Activated CD8-positive, alpha-beta memory T cell treated with anti-CD3 and anti-CD28 coated beads for 1 hour (primary cell): ENCODE measurements at places on chromosomes 6 and 20.

DNA sequence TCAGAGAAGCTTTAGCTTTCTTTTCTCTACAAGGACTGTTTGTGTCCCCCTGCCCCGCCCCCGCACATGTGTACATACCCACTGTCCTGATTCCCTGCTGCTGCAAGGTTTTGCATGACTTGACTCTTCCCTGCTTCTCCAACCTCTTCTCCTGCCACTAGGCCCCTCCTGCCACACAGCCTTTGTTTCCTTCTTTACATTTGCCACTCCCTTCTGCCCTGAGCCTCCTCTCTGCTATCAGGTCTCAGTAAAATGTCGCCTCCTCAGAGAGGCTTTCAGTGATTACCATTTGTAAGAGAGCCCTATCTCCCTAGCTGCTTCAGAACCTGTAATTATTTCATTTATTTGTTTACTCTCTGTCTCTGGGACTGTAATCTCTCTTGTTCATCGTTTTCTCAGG is 56.4 kb upstream of the VSTM2L start:
- no peak for DNase-seq

DNA sequence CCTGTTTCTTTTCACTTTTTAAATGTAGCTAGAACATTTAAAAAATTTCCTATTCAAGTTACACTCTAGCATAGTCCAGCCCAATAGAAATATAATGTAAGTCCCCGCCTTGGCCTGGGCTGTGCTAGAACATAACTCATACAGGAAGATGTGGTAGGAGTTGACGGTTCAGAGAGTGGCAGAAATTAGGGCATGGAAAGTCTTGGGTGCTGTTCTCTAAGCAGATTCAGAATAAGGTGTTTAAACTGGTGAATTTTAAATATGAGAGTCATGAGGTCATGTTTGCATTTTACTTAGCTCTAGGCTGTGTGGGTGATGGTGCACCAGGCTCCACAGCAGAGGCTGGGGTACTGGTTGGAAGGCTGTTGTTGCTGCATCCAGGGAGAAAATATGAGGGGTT is 256.5 kb downstream of the FARS2 start:
- DNase-seq = no peak

DNA sequence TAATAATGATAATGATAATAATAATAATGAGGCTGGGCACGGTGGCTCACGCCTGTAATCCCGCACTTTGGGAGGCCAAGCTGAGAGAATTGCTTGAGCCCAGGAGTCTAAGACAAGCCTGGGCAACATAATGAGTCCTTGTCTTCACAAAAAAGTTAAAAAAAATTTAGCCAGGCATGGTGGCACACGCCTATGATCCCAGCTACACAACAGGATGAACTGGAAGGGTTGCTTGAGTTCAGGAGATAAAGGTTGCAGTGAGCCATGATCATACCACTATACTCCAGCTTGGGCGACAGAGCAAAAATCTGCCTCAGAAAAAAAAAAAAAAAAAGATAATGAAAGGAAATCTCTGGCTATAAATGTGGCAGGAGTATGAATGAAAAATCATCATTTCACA is 213.4 kb downstream of the HIVEP2 start:
- DNase-seq = no peak

DNA sequence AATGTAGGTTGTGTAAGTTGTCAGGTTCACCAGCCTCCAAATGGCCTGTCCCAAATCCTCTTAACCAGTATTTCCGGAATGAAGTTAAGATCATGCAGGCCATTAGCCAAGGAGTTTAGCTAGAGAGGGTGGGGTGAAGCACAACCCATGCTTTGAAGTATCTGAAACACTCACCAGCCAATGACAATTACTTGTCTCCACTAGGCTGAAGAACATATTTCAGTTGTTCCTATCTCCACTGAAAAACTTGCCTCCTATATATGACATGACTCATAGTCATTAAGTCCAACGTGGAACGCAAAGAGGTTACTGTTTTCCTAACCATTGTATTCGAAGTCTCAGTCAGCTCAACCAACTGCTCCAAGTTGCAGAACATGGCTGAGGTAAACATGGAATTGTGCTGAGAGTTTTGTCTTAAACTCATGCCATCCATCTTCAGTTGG is 37.4 kb upstream of the TNFAIP3 start:
- no peak for DNase-seq

GRCh38 chr20:35432430-35432735 is 5.6 kb downstream of the GDF5 start:
- no peak for DNase-seq

GRCh38 chr6:118558464-118559217 is 10.5 kb downstream of the PLN start:
- DNase-seq = no peak

DNA sequence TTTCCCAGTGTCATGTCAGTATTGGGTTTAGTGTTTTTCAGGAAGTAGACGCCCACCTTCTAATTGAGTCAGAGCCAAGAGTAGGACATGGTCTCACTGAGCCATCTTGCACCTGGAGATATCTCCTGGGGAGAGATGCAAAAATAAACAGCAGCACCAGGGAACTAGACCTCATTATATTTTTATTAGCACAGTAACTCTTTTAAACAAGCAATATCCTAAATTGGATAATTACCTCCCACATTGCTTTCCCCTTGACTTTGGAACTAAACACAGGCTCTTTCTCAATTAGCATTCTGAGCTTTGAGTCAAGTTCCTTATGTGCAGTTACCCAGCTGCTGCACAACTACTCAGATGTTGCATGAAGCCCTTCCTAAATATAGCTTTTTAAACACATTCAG is 175.4 kb downstream of the IBTK start:
- no peak for DNase-seq

GRCh38 chr6:125273965-125274364 is 27.8 kb downstream of the HDDC2 start:
- no peak for DNase-seq

- no peak for DNase-seq
Observed at GRCh38 chr6:37618916-37619590, 78.6 kb downstream of the MDGA1 start.

DNA sequence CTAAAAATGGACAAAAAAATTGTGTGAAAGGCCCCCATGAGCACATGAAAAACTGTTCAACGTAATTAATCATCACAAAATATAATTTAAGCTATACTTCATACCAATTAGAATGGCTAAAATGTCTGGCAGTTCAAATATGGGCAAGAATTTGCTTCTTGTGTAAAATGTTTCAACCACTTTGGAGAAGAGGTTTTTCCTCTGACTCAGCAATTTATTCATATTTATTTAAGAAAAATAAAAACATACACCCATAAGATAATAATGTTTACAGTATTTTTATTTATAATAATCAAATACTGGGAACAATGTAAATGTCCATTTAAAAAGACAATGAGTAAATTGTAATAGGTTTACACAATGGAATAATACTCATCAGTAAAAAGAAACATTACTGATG is 395.1 kb upstream of the KHDRBS2 start:
- DNase-seq = no peak

- DNase-seq = no peak
Observed at GRCh38 chr6:55705451-55706440, 126.8 kb upstream of the HMGCLL1 start.

GRCh38 chr6:73308712-73309534 is 45.2 kb downstream of the DPPA5 start:
- no peak for DNase-seq

- no peak for DNase-seq
Observed at GRCh38 chr6:53691667-53692133, 26.1 kb upstream of the KLHL31 start.

DNA sequence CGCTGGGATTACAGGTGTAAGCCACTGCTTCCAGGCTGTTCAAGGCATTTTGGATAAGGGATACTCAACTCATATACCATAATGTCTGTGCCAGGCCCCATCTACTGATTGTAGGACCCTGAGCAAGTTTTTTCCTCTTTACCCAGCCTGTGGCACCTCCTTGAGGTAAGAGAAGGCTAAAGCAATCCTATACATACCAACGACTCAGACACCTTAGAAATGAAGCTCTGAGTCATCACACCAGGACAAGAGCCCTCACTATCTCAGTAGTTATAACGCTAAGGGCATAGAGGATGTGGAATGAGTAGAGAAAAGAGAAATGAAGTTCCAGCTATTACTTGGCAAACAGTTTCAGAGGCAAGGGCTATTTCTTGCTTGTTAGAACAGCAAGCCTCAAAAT is 16.9 kb downstream of the NDRG3 start:
- no peak for DNase-seq

DNA sequence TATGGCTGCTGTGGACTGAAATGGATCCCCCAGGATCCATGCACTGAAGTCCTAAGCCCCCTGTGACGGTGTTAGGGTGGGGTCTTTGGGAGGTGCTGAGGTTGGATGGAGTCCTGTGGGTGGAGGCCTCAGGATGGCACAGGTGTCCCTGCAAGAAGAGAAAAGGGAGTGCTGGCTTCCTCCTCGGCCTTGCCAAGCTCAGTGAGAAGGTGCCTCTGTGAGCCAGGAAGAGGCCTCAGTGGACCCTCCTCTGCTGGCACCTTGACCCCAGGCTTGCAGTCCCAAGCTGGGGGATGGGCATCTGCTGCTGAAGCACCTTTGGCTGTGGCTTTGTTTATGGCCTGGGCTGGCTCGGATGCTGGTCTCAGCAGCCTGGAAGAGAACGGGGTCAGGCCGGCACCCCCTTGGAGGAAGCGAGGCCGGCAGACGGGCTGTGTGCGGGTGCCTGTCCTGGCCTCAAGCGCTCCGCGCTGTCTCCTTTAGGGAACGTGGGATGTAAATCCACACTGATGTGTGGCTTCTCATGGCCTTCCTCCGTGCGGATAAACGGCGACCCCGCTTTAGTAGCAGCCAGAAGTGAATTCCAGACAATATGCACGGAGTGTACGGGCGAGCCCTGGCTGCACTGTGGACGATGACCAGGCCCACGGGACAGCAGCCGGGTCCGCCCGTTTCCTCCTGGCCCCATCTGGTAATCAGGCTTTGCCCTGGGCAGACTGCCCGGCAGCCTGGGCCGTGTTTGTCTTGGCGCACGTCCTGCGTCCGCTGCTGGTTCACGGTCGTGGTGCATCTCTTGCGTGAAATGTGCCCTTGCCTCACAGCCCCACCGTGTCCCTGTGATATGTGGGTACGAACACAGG is 182.6 kb downstream of the ERMARD start:
- DNase-seq = no peak

DNA sequence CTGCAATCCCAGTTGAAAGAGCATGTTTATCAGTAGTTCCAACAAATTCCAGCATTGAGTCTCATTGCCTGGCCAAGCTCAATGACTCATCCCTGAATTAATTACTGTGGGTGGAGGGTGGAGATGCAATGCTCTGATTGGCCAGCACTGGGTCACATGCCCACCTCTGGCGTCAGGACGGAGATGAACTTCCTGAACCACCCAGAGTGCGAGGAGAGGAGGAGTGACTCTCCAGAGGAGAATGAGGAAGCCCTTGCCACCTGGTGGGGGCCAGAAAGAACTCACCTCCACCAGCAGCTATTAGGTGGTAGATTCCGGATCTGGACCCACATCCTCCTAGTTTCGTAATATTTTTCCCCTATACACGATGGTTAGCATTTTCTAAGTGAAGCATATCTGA is 283.9 kb downstream of the TBC1D7 start:
- no peak for DNase-seq

DNA sequence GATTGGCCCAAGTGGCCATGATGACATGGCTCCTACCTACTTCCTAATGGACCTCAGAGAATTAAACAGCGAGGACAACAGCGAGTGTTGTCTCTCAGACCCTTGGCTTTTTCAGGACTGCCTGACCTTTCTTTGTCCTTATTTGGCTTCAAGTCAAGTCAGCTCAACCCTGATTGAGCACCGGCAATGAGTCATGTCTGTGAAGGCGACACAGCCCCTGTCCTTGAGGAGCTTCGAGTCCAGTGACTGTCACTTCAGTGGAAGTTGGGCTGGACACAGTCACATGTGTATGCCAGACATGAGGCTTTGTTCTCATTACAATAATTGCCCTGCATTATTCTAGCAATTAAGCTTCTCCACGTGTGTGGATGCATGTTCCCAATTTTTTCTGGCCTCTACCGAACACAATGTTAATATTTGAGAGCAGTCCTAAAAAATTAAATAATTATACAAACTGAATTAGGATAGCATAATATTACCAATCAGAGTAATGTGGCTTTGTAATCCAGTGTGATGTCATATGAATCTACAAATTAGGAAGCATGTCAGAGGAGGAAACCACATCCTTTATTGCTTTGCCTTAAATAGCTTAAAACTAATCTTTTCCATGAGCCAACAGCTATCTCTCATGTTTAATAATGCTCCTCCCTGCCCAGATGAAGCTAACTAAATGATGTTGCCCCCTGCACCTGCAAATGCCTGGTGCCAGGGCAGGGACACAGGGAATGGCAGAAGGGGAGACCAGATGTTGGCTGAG is 178.6 kb downstream of the CDH26 start:
- no peak for DNase-seq

GRCh38 chr6:44593539-44593944 is 206.0 kb downstream of the CDC5L start:
- DNase-seq = peak; percentile 40

- no peak for DNase-seq
Observed at GRCh38 chr6:142444376-142444775, 142.6 kb downstream of the ADGRG6 start.

GRCh38 chr6:117110737-117111136 is 154.6 kb upstream of the VGLL2 start:
- DNase-seq = no peak

DNA sequence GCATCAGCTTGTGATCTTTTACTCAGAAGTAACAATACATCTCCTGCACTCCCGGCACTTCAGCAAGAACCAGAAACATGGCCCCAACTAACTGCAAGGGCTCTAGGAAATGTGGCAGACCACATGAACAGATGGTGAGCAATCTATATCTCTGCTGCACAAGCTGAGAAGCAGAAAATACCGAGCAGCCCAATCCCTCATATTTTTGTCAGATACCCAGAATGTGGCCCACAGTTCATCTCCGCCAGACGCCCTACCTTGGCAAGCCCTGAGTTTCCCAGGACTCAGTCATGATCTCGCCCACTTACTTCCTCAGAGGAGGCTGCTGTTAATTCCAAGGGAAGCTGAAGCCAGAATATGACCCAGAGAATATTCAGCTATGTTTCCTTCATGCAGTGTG is 63.1 kb upstream of the PHACTR1 start:
- no peak for DNase-seq

GRCh38 chr20:43040427-43040826 is 149.3 kb downstream of the PTPRT start:
- DNase-seq = no peak

DNA sequence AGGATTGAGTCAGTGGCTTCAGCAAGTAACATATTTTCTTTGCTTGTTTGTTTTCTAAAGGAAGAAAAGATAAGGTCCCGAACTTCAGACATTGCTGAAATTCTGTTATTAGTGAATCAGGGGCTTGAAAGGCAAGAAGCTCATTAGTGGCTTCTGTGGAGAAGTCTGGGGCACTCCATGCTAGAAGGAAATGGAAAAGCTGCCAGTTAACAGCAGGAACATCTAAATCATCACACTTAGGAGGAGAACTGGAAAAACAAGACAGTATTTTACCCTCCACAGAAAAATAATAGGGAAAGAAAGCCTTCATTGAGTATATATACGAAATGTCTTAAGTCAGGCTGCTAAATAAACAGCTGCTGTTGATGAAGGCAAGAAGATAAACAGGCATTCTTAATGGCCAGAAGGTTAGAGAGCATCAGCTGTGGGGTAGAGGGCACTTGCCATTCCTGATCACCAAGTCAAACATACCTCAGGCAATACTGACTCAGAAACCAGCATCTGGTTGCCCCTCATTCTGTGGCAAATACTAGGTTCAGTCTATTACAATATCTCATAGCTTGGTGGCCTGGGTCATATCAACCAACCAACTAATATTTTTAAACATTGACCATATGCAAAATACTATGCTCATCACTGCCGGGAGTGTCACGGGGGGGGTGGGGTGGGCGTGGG is 143.2 kb upstream of the TENT5A start:
- no peak for DNase-seq
